ENCODE measurements at places on chromosomes 7 and 10.
A peak's percentile ranks its signal among the peaks of the same experiment; 100 is the strongest.

DNA sequence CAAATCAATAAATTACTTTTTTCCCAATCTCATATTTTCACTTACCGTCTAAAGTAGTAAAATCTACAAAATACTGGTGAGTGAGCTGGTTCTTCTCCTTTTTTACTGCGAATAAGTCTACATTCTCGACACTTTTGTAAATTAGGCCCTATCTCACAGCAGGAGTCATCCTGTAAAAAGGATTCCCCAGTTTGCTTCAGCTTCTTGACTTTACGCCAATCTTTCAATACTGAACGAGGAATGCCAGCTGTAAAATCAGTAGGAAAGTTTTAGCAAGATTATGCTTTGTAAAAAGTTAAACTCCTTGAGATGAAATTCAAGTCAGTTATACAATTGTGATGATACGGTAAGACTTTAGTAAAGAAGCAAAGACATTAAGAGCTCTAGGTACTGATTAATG lies 67.3 kb downstream of the NRBF2 start:
- no peak for DNase-seq

DNA sequence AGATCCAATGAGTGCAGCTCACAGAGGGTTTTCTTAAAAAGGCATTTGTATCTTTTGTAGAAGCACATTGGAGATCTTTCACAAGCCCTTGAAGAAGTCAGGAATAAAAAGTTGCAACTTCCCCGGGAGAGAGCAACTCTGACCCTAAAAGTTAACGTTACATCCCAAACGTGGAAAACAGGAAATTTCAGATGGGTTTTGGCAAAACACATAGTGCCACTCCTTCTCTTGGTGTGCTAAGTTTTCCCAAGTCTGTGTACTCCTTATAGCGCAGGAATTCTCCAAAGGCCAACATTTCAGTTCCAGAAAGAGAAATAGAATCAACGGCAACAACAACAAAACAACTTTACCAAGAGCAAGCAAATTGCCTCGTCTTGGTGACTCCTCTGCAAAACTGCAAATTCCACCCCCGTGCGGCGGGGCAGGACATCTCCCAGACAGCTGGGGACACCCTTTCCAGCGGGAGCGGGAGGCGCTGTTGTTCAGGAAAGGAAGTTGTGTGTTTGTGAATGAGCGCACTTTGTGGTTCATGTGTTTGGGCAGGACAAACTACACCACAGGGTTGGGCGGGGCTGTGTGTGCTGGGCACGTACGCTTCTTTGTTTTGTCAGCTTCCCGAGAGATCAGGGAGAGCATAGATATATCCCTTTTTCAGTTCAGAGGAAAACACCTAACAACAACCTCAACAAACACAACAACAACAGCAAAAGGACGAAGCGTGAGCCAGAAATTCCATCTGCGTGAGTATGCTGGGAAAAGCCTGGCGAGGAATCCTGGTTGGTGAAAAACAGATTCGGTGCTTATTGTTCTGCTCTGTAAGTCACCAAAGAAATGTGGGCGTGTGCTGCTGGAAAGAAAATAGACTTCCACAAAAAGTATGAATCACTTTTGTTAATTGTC lies 294.7 kb upstream of the PITRM1 start:
- no peak for DNase-seq

- no peak for DNase-seq
Observed at GRCh38 chr7:142711196-142711595, 38.1 kb upstream of the PRSS1 start.

DNA sequence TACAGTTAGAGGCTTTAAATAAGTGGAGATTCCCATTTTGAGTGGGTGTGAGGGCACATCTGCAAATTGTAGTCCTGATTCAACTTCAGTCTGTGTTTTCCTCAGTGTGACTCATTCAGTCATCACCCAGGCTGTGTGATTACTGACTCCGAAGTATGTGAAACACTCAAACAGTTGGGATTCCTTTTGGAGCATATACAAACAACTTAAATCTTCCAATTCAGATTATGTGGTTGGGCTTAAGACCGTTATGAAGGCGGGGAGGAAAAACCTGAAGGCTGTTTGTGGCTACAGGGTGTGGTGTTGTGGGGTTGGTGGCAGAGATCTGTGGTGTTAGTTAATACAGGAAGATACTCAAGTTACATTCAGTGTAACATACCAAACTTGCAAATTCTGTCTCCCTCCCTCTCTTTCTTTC lies 259.7 kb upstream of the FERD3L start:
- DNase-seq = no peak

- DNase-seq = peak; percentile 17
Observed at GRCh38 chr7:37284805-37285231, 163.8 kb downstream of the ELMO1 start.

DNA sequence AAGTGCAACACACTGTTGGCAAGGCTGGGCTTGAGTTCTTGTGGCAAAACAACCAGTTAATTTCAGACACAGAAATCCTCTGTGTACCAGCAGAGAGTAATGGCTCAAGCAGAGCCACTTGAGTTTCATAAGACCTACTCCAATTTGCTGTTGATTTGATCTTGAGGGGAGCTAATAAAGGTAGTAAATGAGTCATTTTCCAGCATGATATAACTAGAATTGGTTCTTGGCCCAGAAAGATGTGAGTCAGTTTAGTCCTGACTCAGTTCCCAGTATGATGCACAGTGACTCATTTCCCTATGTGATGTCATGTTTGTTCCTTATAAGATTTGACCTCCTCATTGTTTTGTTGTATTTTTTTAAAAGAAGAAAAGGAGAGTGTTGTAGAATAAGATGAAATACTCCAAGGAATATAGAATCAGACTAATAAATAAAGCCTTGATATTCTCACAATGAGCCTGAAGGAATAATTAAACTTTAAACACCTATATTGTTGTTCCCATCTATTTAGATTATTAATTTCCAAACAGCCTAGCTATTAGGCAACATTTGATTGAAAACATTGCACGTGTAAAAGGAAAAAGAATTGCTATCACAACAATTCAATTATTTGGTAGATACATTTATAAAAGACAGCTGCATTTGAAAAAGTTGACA lies 186.2 kb downstream of the REEP3 start:
- DNase-seq = no peak

- DNase-seq = no peak
Observed at GRCh38 chr10:55734112-55734511, 626.9 kb downstream of the ZWINT start.

GRCh38 chr10:107072786-107073185 lies 91.7 kb downstream of the SORCS1 start:
- no peak for DNase-seq

Measured in stimulated activated CD4-positive, alpha-beta T cell treated with anti-CD3 and anti-CD28 coated beads, Interleukin-1b, Interleukin-23, amount 100 ng/mL, for 1 hour (primary cell).